ENCODE measurements at places on chromosomes 7 and 10.

DNA sequence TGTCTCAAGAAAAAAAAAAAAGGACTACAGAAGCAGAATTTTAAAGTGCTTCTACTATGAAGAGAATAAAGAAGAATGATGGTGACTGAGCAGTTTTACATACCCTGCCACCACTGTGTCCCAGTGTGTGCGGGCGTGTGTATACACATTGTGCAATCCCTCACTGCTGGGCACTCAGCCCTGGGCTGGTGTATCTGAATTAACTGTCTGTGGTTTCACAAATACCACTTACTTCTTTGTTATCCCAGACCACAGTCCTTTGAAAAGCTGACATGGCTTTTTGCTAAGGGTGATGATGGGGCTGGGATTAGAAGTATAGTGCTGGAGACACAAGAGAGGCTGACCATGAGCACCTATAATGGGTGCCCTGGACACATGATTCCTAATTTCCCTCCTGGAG lies 21.1 kb upstream of the TRPV6 start:
- no peak for DNase-seq

DNA sequence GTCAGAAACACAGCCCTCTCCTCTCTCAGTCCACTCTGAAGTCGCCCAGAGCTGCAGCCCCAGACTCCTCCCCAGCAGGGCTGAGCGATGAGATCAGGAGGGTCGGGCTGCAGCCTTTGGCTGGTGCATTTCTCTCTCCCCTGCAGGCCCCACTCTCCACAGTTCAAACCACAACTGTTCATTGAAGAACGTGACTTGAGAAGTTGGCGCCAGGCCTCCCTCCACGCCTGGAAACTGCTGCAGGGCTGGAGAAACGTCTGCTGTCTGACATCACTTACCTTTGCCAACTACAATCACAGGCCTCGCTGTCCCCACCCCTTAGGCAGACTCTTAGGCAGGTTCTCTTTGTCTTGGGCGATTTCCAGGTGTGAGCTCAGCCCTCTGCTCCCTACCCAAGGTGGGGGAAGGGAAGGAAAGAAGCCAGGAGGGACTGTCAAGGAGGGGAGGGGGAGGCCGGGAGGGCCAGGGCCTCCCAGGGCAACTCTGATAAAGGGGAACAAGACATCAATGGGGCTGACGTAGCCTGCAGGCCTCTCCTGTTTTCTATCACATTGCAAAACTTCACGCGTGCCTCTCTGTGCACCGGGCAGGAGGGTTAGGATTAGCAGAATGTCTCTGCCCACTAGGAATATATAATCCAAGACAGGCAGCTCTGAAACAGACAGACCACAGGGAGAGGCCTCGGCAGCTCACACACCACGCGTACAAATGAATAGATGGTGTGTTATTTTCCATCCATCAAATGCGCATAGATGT lies 32.7 kb downstream of the CALML5 start:
- DNase-seq: no peak

DNA sequence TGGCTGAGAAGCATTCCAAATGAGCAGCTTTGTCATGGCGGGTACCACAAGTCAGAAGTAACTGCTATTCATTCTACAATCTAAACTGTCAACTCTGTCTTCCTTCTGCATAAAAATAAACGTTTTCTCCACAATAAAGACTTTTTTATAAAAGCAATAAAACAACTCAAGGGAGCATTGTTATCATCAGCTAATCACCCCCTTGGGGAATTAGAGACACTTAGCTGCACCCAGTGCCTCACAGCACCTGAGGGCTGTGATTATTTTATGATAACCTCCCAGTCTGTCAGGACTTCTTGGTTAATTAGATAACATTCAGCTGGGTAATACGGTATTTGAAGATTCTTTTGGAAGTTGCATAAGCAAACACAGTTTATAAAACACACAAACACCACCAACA lies 155.6 kb downstream of the PPP1R3A start:
- DNase-seq: no peak

- DNase-seq: no peak
Measured at GRCh38 chr10:25766213-25766612, 167.8 kb upstream of the MYO3A start.
